Mesothelial cell of epicardium (in vitro differentiated cells): ENCODE measurements at places on chromosomes 1 and 21. TPM values are rescaled to one million over a fixed set of nuclear protein-coding genes. Genes with fewer than 3 reads are reported as not detected.

Gene EPHB2
- 125 to 133 TPM (median 130 TPM) in 3 replicates for total RNA-seq

Gene PLCH2
- 1.7 to 2.1 TPM (median 1.8 TPM) in 3 replicates for total RNA-seq

Gene TMEM52
- 2.1 to 2.8 TPM (median 2.5 TPM) in 3 replicates for total RNA-seq

Gene COL11A1
- total RNA-seq = 126 to 141 TPM (median 133 TPM) in 3 replicates

Gene AMPD1
- total RNA-seq = not detected in 3 replicates

Gene NEGR1
- 2.2 to 4.5 TPM (median 2.4 TPM) in 3 replicates for total RNA-seq

Gene PLA2G2E
- not detected in 3 replicates for total RNA-seq

Gene EBNA1BP2
- total RNA-seq = 49.1 to 51.3 TPM (median 51.1 TPM) in 3 replicates

Gene GPA33
- total RNA-seq = 1.2 to 1.9 TPM (median 1.6 TPM) in 3 replicates

Gene SAMSN1
- total RNA-seq = 0.27 to 0.36 TPM (median 0.29 TPM) in 3 replicates

Gene CD5L
- not detected in 3 replicates for total RNA-seq

Gene C1orf141
- 0.22 to 0.23 TPM in 2 of 3 replicates, not detected in the other for total RNA-seq

Gene RNU1-3
- 3,774 to 3,945 TPM (median 3,937 TPM) in 3 replicates for total RNA-seq

Gene MNDA
- not detected in 3 replicates for total RNA-seq

Gene APOBEC4
- not detected in 3 replicates for total RNA-seq

Gene SLC1A7
- 0.09 TPM in 1 of 3 replicates, not detected in the others for total RNA-seq

Gene SLC6A17
- total RNA-seq = 1.4 to 1.6 TPM (median 1.6 TPM) in 3 replicates

DNA sequence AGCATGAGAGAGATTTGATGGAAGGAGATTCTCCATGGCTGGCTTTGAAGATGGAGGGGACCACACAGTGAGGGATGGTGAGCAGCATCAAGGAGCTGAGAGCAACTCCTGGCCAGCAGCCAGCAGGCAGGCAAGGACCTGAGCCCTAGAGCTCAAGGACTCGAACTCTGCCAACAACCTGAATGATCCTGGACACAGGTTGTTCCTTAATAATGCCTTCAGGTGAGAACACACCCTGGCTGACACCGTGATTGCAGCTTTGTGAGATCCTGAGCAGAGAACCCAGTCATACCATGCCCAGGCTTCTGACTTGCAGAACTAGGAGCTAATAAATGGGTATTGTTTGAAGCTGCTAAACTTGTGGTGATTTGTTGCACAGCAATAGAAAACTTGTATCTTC, 183.1 kb downstream of the LMX1A start:
- DNase-seq = no peak

- no peak for DNase-seq
Measured at GRCh38 chr1:227521782-227522181, 41.6 kb upstream of the ZNF678 start.

- DNase-seq = no peak
Measured at GRCh38 chr1:200960948-200961340, 62.6 kb downstream of the KIF21B start.

GRCh38 chr1:221778535-221779142, 36.8 kb upstream of the DUSP10 start:
- no peak for DNase-seq

GRCh38 chr1:30908696-30909364, at the start of gene SDC3:
SDC3 (minus strand) TSS chr1:30908758; CDS start chr1:30908586, 172 bp downstream.
- no peak for DNase-seq

DNA sequence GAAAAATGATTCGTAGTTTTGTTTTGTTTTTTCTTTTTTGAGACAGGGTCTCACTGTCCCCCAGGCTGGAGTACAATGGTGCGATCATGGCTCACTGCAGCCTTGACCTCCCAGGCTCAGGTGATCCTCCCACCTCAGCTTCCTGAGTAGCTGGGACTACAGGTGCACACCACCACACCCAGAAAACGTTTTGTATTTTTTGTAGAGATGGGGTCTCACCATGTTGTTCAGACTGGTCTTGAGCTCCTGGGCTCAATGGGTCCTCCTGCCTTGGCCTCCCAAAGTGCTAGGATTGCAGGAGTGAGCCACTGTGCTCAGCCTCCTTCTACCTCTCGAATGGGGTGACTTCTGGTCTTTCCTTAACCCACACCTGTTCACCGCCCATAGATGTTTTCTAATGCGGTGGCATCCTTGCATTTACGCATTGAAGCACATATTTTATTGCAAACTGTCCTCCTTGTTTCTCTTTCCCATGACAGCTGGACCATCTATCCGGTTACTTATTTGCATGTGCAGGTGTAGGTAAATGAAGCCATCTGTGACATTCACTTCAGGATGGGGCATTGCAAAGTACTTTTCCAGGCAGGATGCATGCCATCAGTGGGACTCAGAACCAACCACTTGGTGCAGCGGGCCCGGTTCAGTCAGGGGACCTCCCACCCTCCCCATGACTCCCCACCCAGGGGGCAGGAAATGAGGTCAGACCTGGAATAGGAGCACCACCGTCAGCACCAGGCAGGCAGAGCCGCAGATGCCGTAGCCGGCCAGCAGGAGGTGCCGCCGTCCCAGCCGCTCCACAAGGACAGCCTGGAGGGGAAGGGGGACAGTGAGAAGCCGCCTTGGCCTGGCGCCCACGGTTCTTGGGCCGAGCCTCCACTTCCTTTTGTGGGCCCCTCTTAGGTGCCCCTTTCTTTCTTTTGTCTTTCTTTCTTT, 16.5 kb downstream of the SLC2A7 start:
- DNase-seq = no peak

DNA sequence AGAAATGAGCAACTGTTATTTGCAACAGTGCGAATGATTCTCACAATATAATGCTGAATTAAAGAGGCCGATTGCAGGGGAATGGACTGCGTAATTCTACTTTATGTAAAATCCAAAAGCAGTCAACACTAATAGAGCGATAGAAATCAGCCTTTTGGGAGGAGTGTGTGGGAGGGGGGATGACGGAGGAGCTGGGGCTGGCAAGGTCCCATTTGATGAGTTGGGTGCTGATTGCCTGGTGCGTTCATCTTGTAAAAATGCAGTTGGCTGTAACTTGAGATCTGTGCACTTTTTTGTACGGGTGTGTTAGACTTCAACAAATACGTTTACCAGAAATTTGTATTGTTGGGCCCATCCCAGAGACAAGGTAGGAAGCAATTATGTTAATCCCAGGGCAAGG, 20.7 kb downstream of the TNFRSF8 start:
- no peak for DNase-seq

DNA sequence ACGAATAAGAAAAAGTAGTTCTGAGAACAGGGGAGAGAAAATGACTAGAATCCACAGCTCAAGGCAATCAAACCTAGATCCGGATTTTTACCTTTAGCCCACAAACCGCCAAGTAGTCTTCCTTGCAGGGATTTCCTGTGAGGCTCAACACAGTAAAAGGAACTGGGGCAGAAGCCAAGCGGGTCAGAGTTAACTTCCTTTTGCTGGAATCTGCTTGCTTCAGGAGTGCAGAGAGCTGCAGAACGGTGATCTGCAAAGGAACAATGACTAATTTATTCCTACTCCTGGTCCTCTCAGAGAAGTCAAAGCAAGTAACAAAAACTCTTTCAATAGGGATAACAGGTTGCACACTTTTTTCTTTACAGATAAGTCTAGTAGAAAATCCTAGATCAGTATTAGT, 53.4 kb downstream of the UBR4 start:
- DNase-seq = no peak

DNA sequence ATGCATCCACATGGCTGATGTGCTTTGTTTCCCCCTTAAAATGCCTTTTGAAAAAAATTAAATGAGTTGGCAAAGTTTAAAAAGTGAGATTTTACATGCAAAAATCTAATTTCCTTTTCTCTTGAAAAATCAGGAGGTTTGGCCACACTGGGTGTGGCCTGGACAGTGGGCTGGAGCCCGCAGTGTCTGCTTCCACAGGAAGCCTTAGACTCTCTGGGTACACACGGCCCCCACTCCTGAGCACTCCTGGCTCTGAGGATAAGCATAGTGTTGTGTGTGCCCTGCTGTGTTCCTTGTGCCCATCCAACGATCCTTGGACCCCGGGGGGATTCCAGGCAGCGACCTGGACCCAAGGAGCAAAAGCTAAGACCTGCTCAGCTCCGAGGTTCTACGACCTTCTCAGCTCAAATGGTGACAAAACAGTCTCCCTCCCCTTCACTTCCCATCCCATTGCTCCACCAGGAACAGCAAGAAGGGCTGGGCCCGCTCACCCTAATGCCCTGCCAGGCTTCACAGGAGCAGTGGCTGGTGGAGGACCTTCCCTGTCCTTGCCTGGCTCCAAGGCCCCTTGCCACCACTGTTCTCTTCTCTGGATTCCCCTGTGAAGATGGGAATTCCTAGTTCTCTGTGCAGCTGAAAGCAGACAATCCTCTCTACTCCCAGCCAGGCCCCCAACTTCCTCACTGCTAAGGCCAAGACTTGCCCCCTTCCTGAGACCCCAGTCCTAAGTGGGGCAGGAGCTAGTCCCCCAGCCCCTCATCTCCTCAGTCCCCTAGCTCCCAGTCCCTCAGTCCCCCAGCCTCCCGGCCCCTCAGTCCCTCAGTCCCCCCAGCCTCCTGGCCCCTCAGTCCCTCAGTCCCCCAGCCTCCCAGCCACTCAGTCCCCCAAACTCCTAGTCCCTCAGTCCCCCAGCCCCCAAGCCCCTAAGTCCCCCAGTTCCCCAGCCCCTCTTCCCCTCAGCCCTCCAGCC, 395.8 kb downstream of the PTPRU start:
- no peak for DNase-seq

- no peak for DNase-seq
Measured at GRCh38 chr21:41648591-41649031, 118.2 kb downstream of the RIPK4 start.

- no peak for DNase-seq
Measured at GRCh38 chr1:98870959-98871903, 133.4 kb downstream of the PLPPR5 start.

DNA sequence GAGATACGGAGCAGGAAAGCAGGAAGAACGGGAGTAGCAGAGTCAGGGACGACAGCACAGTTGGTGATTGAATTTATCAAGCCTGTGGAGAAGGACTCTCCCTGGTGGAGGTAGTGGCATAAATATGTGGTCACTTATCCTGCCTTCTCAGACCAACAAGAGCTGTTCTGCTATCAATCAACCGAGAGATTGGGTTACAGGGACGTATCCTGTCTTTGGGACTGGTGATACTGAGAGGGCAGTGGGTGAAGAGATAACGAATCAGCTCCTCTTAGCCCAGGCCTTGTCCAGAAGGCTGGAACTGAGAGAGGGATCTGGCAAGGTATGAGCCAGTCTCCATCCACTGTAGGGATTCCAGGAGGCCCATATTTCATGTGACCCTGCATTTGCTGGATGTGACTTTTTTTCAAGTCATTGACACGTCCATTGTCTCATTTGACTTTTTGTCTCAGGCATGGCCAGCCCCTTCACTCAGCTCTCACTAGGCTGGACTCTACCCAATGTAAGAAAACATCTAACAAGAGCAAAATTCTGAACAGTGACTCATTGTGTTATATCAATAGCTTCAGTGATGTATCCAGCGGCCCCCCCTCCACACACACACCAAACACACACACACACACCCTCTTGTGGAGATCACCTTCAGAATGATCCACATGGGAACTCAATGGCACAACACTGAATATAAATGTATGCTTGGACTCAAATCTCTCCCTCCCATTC, 11.3 kb downstream of the C1orf116 start:
- DNase-seq = no peak

GRCh38 chr21:45518742-45519141, 23.5 kb downstream of the SLC19A1 start:
- DNase-seq = no peak

- DNase-seq = no peak
Measured at GRCh38 chr1:228964178-228965089, 229.2 kb downstream of the RHOU start.

- no peak for DNase-seq
Measured at GRCh38 chr21:16594191-16594590, 864.4 kb downstream of the USP25 start.

DNA sequence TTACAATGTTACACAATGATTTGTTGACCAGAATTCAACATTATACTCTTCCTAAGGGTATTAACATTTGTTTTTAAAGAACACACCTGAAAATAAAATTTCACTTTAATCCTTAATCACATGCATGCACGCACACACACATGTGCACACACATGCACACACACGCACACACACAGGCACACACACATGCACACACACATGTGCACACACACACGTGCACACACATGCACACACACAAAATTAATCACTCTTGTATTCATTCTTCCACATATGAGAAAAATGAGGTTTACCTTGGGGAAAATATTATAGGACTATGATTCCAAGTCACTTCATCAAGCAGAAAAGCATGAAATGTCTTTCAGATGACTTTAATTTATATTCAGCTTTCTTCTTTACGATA, 331.8 kb upstream of the PLD5 start:
- DNase-seq = no peak

DNA sequence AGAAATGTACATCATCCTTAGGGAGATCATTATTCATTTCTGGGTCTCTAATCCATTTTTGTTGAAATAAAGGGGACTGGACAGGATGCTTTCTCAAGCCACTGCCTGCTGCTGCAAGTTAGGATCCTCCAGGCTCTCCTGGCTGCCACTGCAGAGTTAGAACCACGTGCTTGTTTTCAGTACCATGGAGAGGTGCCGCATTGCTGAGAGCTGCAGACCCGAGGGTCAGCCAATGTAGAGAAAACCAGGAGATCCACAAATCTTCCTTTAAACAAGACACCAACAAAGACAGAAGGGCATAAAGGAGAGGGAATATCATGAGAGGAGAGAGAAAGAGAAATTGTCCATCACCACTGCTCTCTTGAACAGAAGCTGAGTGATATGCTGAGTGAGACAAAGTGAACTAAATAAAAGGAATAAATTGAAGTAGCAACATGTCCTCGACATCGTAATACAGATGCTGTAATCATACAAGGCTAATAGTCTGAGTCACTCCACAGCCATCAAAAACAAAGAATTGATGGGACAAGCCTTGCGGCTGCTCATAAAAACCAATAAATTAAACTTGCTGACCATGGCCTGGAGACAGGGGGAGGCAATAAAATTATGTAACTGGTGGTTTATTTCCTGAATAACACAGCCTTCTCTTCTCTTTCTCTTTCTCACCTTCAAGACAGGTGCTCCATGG, 255.7 kb downstream of the OMA1 start:
- peak; percentile 65 for DNase-seq

- DNase-seq = no peak
Measured at GRCh38 chr1:201214461-201214860, 23.8 kb downstream of the IGFN1 start.

- no peak for DNase-seq
Measured at GRCh38 chr1:30527511-30528140, 195.8 kb downstream of the MATN1 start.

- DNase-seq = peak; percentile 56
Measured at GRCh38 chr1:19974822-19975416, 4.5 kb downstream of the PLA2G2A start.

GRCh38 chr1:185813401-185813979, 79.3 kb downstream of the HMCN1 start:
- DNase-seq = no peak

- no peak for DNase-seq
Measured at GRCh38 chr1:201347498-201348210, 29.8 kb downstream of the TNNT2 start.

DNA sequence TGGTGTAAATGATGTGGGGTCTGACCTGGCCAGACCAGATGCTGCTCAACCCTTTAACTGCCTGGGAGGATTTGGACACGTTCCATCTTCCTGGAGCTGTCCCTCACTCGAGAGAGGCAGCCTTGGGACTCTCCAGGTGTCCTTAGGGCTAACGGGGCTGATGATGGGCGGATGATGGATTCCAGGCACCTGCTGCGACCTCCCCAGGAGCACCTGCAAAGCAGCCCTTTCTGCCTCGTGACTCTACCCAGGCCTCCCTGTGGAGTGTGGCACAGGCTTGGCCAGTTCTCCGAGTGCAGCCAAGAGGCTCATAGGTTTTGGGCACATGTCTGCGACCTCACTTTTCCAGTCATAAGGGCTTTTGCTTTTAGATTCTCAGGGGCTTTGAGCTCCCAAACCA, 12.3 kb upstream of the TRIM17 start:
- no peak for DNase-seq

- DNase-seq = no peak
Measured at GRCh38 chr1:9101510-9102146, 27.3 kb downstream of the GPR157 start.

- DNase-seq = no peak
Measured at GRCh38 chr21:41152147-41152546, 15.8 kb upstream of the BACE2 start.
